ENCODE measurements at places on chromosomes 2 and 18. TPM values are rescaled to one million over a fixed set of nuclear protein-coding genes. Genes with fewer than 3 reads are reported as not detected.

ZSWIM2 gene
- total RNA-seq, result 0.16 TPM

FEV gene
- total RNA-seq, result not detected

CDKL4 gene
- 1.6 TPM for total RNA-seq

CCBE1 gene
- total RNA-seq, result 8.6 TPM

NXPH2 gene
- not detected for total RNA-seq

TMEM17 gene
- total RNA-seq, result 1.6 TPM

IL1A gene
- not detected for total RNA-seq

CLEC4F gene
- total RNA-seq, result not detected

ANKRD62 gene
- not detected for total RNA-seq

ABCG5 gene
- not detected for total RNA-seq

SP140 gene
- total RNA-seq, result 0.80 TPM

POLE4 gene
- total RNA-seq, result 16.7 TPM

SAG gene
- total RNA-seq, result not detected

GRCh38 chr2:178716394-178716793, 90.8 kb downstream of the TTN start:
- no peak for DNase-seq

DNA sequence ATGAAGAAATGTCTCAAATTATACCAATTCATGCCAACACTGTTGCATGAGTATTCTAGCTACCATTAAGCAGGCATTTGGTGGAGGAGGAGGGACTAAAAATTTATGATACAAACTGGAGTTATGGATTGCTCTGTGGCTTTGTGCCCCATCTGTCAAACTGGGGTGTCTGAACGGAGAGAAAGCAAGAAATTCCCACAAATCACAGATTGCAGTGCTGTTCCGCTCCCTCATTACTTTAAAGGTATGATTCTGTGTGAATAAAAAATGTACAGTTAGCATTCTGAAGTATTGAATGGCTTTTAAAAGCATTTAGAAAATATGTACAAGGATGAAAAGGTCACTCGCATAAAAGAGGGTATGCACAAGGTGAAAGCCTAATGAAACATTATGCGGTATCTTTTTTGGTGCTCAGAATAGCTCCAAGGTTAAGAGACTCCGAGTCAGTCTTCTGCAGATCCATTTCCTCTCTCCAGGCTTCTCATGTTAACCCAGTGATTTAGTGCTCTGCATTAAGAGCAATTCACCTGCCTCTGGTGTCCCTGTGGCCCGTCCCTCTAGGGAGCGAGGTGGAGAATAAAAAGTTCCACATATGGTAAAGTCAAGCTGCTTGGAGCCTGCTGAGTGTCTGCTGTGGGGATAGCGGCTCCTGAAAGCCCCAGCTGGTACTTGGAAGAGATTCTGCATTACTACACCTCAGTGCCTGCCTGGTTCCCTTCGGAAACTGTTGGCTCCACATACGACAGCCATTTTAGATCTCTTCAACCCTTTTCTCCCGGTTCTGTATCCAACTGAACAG, 184.2 kb downstream of the ZNF521 start:
- no peak for DNase-seq

- no peak for DNase-seq
Measured at GRCh38 chr2:172643142-172643541, 87.3 kb downstream of the PDK1 start.

GRCh38 chr2:227402321-227402720, 14.6 kb upstream of the SCYGR1 start:
- DNase-seq, result no peak

DNA sequence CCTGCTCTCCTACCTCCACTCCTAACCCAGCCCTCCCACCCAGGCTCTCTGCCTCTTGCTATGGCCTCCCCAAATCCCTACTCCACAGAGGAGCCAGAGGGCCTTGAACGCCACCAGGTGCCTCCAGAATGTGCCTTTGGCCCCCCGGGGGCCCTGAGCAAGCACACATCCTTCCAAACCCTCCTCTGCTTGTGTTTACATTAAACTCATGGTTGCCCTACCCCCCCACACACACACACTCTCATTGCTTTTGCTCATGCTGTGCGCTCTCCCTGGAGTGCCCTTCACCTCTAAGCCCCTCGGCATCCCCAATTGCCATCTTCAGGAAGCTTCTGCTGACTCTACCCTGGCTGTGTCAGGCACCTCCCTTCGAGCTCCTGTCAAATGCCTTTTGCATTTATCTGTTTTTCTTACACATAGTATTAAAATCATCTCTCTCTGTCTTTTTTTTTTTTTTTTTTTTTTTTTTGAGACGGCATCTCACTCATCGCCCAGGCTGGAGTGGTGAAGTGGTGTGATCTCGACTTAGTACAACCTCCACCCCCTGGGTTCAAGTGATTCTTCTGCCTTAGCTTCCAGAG, 16.3 kb upstream of the TET3 start:
- no peak for DNase-seq

DNA sequence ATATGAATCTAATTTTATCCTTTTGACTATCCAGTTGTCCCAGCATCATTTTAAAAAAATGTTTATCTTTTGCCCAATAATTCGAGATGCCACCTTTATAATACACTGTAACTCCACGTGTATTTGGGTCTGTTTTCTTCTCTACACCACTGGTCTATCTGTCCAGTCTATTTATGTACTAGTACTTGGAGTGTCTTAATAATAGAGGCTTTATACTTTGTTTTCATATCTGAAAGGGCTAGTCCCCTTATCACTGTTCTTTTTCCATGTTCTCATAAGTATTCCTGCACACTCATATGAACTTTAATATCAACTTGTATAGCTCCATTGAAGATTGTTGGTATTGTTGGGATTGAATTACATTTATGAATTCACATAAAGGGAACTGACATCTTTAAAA, 101.1 kb upstream of the RMP24 start:
- DNase-seq, result no peak

GRCh38 chr2:60861736-60862135, 19.6 kb upstream of the REL start:
- DNase-seq, result no peak

DNA sequence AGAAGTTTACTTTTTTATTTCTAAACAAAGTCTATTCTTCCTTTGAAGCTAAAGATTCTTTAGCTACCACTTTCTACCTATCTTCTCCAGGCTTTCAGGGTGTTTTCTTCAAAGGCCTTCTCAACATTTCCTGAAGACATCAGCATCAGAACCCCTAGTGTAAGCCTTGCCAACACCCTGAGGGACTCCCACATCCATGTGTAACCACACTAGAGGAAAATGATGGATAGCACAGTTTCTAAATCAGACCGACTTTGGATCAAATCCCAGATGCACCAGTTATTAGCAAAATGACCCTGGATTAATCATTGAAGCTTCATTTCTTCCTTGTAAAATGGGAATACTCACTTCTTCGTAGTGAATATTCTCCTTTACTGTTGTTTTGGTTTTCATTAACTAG, 4.7 kb upstream of the TTN start:
- no peak for DNase-seq

GRCh38 chr2:7480431-7480830, 563.2 kb downstream of the RNF144A start:
- DNase-seq, result no peak

- DNase-seq, result no peak
Measured at GRCh38 chr2:119126650-119127049, 31.9 kb downstream of the C1QL2 start.

- DNase-seq, result peak; percentile 82
Measured at GRCh38 chr2:149741646-149742045, 154.1 kb upstream of the MMADHC start.

- DNase-seq, result peak; percentile 96
Measured at GRCh38 chr2:218829868-218830451, 1.6 kb downstream of the PRKAG3 start.

GRCh38 chr2:136932700-136933099, 167.4 kb downstream of the THSD7B start:
- DNase-seq, result peak; percentile 22

DNA sequence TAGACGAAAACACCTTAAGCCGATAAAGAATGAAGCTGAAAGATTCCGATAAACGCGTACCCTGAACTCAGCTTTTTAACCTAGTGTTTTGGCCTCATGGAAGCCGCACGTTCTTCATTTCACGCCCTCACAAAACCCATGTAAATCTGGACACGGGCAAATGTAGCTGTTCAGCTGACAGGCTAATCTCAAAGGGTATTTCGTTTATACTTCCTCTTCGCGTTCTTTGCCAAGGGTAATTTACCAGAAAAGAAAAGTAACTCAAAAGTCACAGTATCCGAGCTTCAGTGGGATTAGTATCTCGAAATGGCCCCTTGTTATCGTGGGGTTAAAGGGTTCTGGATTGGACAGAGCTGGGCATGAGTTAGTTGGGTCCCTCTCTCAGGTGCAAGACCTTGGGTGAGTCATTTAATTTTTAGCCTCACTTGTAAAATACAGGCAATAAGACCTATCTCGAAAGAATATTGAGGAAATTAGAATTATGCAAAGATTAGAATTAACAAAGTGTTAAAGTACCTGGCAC, 22.0 kb upstream of the STPG4 start:
- no peak for DNase-seq

DNA sequence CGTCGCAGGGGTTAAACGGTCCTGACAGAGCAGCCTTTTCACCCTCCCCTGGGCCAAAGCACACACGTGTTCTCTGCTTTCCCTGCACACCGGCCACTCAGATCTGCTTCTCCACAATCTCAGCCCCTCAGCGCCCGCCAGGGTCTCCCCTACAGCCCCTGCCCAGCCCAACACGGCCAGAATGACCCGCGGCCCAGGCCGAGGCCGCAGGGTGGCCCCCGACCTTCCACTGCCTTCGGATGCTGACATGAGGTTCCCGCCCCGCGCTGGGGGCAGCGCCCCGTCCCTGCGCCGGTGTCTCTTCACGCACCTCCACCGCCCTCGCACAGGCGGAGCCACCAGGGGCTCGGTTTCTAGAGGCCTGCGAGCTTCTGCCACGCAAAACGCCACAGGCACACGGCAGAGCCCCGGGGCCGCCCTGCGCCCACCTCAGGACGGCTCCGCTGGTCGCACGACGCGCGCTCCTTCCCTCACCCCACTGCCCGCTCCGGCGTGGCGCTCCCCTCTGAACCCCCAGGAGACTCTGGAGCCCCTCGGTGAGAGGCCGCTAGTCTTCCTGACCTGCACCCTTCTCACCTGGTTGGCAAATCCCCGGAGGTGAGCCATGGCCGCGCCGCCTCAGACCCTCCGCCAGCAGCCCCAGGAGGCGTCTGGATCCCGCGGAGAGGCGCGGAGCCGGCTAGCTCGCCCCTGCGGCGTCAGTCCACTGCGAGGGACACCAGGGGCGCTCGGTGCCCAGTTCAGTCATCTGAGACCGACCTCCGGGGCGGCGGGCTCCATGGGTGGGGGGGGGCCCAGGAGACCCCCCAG, 749 bp downstream of the STK25 start:
- DNase-seq, result peak; percentile 69

GRCh38 chr2:109260886-109261700, 132.1 kb downstream of the SH3RF3 start:
- DNase-seq, result peak; percentile 51

Data from myocyte (in vitro differentiated cells).